Activated CD8-positive, alpha-beta memory T cell treated with anti-CD3 and anti-CD28 coated beads for 4 hours (primary cell): ENCODE measurements at places on chromosomes 6 and 20.

GRCh38 chr20:3275064-3275935 is 36.3 kb upstream of the SLC4A11 start:
- DNase-seq, result no peak

DNA sequence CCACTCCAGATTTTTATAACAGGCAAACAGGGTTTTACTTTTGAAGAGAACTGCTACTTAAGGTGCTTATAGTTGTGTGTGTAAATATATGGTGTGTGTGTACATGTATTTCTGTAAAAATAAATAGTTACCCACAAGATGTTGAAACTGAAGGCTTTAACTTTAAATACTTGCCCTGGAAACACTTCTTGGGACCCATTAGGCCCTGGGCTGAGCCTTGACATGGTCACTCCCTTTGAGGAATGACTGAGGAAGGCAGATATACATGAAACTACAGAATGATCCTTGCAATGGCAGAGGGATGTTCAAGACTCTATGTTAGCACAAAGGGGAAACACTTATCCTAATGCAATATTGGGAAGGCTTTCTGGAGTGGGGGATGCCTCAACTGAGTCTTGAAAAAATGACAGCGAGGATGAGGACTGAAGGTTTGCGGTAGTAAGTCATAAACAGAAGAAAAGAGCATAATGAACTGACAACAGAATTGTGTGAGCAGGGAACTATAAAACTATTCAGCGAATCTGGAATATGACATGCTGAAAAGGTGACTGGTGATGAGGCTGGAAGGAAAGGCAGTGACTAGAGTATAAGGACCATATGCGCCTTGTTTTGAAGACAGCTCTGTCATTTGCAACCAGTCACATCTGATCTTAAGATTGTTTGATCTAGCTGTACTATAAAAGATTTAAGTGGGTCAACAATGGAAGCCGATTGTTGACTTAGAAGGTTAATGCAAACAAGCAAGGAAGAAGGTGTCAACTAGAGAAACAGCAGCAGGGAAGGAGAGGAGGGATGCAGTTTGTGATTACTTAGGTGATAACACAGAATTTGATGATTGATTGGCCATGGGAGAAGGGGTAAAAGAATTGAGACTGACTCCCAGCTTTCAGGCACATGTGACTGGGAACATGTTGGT is 64.4 kb upstream of the COL21A1 start:
- DNase-seq, result no peak

DNA sequence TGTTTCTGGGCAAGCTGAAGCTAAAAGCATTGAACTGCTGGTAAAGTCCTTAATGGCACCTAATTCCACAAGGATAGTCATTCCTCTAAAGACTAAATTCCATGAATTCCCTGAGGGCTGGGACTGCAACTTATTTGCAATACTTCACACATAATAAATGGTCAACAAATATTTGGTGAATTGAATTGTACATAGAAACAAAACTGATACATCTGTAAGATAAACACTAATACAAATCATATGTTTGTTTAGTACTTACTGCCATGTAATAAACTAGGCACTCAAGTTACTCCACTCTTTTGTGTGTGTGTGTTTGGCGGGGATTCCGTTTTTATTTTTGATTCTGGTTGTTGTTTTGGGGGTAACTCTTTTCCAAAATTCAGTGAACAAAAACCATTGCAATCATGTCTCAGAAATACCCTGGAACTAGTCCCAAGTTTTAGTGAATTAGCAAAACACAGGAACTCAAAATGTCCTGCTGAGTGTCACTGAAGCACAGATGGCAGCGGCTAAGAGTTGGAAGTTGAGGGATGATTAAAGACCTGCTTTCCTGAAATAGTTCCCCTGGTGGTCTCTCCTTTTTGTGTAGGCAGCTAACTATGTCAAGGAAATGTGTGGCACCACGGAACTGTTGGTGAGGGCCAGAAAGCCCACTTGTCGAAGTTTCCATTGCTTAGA is 74.8 kb upstream of the SNRPB2 start:
- DNase-seq, result no peak

DNA sequence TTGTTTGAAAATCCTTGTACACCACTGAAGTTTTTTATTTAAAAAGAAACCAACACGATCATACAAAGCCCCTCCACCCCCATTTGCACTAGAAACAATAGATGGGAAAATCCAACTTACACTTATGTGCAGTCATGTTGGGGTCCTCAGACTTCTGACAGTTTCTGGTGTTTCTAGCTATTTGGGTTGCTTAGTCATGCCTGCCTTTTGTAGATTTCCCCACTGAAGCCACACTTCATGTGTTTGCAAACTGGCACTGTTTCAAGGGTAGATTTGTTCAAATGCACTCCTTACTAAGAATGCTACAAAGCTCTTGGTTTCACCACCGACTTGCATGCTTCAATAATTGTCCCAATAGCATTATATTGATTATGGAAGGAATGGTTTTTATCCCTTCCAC is 1.5 kb downstream of the SH3BGRL2 start:
- no peak for DNase-seq

DNA sequence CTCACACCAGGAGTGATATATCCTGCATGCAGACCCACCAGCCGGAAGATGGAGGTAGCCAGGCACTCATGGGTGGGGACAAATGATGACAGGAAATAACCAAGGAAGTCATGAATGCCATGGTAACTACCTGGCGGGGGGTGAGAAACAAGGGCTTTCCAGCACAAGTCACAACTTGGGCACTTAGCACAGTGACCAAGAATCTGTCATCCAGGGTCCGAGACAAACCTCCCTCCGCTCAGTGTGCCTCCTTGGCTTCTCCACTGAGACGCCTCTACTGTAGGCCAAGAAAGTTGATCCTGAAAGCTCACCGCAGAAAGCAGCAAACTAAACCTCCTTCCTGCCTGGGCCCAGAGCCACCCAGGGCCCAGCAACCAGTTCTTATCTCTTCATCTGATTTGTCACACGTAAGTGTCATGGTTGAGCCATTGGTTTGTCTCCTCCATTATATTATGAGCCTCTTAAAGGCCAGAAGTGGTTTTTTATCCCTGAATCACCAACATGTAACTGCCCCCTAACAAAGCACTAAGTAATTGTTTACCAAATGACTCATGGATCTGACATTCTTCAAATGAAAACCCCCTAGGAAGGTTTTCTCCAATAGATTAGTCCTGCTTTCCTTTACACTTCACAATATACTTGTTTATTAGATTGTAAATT is 84.3 kb upstream of the TAB2 start:
- DNase-seq, result no peak

DNA sequence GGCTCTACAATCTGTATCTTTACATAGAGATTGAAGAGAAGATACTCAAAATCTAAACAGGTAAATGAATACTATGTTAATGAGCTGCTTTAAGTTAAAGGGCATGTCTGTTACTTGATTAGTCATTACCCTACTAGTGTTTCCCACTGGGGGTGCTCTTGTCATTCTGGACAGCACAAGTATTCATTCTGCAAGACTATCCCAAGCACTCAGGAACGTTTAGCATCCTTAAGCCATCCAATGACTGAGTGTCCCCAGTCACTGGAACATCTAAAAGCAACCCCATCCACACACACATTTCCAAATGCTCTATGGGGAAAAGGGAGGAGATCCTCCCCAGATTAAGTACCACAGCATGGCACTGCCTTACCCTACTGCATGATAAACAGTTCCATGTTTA is 25.7 kb downstream of the EZR start:
- no peak for DNase-seq

DNA sequence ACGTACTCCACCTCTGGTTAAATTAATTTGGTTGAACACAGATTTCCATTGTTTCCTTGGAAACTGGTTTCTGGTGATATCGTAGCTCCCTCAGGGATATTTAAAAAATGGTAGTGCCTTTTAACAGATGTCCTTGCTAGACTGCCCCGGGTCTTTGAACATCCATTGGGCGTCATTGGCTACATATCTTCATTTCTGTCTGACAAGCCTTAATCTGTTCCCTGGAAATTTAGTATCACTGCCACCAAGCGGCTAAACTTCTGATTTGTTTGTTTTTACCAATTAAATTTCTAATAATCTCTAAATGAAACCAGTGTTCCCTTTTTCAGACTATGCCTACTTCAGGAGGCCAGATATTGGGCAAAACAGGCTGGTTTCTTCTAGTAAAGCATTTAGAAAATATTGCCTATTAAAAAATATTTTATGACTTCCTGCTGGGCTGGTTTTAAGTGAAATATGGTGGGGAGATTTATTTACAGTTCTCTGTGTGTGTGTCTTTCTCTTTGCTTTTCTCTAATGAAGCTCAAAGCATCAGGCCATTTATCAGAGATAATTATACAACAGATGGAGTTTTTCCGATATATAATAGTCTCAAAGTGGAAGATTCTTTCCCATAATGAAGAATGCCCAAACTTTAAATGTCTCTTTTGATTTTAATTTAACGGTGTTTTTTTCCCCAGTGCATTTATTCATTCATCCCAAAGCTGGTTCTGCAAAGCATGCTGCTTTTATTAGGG is 249.5 kb downstream of the ZFAND3 start:
- no peak for DNase-seq

DNA sequence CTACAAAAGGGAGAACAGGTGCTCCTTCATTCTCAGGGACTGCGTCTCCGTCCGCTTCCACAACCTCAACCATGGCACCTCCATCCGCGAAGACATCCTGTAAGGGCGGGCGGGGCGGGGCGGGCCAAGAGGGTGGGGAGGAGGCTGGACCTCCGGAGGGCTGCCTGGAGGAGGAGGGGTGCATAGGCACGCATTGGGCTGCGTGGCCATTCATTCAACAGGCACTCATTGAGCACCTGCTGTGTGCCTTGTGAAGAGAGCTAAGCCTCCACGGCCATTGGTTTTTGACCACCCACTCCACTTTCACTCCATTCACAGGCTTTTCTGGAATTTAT is 435 bp downstream of the ZSWIM3 start:
- no peak for DNase-seq

DNA sequence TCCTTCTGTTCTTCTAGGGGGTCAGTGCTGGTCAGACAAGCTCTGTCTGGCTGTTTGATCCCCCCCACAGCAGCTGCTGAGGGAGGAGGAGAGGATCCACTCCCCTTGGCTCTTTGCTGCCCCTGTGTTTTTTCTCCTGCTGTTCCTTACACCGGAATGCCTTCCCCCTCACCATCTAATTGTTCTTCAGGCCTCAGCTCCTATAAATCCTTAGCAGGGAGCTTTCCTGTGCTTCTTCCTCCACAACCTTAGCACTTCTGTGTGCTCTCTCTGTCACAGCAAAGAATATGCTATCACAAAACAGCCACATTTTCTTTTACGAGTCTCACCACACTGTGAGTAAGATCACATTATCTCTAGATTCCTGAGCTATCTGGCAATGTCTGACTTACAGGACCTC is 196.6 kb downstream of the OTOR start:
- no peak for DNase-seq

GRCh38 chr6:29667158-29667557 is 10.3 kb downstream of the MOG start:
- DNase-seq, result no peak

GRCh38 chr6:63565058-63565726 is 7.1 kb upstream of the LOC128125822 start:
- no peak for DNase-seq

GRCh38 chr6:162728706-162729105 is 932 bp downstream of the PACRG start:
- DNase-seq, result no peak

DNA sequence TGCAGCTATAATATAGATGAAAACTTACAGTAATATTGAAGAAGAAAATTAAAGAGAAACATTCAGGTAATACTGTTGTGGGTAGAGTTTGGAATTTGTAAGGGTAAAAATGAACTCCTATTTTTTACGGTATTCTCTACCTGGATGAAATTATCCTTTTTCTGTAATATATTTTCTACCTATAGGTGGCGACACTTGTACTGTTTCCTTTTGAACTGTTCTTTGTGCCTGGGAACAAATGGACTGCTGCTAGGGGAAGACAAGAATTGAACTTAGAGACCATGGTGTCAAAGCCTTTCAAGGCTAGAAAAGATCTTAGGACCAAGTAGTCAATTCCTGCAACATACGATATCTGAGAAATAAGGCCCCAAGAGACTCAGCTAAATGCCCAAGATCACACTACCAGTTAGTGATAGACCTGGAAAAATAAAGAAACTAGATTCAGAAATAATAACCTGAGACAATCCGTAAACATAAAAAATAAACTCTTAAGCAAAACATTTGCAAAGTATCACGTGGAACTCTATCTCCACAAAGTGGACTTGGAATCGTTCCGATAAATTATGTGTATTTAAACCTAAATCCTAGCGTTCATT is 383.8 kb downstream of the TFAP2A start:
- no peak for DNase-seq

DNA sequence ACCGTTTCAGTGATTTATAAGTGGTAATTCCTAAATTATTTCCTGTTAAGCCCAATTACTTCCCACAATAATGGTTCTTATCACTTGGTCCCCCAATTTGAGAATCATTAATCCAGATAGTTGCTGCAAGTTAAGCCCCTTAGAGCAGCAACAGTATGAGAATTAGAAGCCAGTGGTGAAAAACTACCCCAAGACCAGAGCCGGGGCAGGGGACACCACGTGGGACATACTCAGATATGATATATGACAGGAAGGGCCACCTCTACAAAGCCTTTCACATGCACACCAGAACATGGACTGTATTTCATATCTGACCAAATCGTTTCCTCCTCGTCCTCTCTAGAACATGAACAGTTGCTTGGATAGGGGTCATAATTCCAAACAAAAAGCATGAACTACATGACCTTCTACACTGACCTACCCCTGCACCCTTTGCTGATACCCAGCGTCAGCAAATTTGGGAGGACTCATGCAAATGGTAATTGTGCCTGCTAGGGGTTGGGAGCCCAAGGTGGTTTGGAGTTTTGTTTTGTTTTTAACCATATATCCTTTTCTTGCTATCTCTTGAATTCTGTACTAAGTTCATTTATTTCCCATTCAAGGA is 3.9 kb downstream of the JAG1 start:
- DNase-seq, result no peak

GRCh38 chr20:57788936-57789613 is 79.3 kb upstream of the PMEPA1 start:
- DNase-seq, result no peak

DNA sequence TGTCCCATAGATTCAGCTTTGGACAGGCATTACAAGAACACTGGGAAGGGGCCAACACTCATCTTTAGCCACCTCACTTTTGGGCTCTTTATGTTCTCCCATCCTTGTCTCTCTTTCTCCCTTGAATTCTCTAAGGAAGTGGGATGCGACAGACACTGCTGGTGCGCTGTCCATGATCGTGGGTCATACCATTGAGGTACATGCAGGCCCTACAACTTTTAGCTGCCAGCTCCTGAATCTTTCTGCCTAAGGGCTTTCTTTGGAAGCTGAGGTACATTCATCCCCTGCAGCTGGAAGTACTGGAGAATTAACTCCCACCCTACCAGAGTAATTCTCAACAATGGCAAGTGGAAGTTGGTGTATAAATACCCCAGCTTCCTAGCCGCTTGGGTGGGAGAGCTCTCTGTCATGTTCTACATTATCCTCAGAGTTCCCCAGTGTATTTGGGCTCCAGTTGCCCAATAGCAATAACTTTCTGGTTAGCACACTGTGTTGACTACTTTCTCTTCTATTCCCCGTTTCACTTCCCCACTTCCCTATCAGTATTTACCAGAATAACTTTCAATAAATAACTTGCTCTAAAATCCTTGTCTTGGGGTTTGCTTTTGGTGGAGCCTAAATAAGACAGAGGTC is 309.4 kb upstream of the RNF24 start:
- no peak for DNase-seq
